NCI-H2081 treated with DMSO at 0.1 percent for 48 hours (cell line): ENCODE measurements at places on chromosomes 12 and 14.

DNA sequence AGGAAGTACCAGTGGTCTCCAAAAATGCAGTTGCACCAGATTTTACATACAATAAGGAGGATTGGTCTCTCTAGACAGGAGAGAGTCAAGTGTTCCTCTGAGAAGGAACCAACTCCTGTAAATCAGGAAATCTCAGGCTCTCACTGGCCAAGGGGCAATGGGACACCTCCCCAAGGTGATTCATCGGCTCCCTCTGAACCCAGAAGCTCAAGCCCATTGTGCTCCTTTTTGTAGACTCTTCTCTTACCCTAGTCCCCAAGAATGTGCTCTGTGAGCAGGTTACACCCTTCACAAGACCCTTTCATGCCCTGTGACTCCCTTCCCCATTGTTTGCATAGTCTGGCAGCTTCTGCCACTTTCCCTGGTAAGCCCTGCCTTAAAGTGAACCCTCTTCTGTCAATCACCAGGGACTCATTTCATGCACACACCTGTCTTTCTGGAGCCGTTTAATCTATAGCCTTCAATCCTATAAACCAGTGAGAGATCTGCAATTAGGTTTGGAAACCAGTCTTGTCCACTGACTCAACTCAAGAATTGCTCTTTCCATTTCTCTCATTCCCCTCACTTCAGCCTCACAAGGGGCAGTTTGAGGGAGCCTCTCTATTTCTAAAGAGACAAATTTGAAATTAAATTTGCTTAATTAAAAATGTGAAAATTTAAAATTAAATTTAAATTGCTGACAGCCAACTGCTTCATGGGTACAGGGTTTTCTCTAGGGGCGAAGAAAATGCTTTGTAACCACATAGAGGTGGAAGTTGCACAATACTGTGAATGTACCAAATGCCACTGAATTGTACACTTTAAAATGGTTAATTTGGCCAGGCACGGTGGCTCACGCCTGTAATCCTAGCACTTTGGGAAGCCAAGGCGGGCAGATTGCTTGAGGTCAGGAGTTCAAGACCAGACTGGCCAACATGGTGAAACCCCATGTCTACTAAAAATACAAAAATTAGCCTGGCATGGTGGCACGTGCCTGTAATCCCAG, 38.3 kb upstream of the LTA4H start:
- no peak for DNase-seq

GRCh38 chr12:52380271-52380694, 5.2 kb downstream of the KRT84 start:
- no peak for DNase-seq

DNA sequence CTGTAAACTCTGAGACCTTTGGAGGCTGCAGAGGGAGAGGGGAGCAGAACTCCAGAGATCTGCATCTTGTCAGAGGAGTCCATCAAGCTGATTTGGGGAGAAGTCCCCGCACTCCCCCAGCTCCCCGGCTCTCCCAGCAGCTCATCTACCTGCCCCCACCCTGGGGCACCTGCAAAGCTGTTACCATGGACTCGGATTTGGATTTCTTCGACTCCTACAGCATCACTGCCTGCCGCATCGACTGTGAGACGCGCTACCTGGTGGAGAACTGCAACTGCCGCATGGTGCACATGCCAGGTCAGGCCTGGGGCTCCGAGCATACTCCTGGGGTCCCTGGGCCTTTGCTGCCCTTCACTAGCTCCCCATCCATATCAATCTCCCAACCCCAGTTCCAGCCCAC, 6.9 kb upstream of the SMARCD1 start:
- DNase-seq, result no peak

- DNase-seq, result no peak
Observed at GRCh38 chr14:37048666-37049071, 123.7 kb downstream of the SLC25A21 start.

DNA sequence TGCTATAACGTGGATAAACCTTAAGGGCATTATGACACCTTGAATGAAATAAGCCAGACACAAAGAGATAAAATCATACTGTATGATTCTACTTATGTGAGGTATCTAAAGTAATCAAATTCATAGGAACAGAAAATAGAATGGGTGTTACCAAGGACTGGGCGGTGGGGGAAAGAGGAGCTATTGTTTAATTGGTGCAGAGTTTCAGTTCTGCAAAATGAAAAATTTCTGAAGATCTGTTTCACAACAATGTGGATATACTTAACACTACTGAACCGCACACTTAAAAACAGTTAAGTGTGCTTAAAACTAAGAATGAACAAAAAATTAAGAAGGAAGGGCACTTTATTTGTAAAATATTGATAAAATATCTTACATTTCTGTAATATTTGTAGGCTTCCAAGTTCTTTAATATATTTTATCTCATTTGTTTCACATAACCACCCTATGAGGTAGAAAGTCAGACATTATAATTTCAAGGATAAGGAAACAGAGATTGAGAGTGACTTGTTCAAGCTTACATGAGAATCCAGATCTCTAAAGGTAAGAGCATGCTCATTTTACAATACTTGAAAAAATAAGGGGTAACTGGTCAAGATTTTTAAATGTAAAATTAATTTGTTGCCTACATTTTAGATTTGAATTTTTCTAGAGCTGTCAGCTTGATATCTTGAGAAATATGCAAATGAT, 14.9 kb downstream of the LTA4H start:
- no peak for DNase-seq

DNA sequence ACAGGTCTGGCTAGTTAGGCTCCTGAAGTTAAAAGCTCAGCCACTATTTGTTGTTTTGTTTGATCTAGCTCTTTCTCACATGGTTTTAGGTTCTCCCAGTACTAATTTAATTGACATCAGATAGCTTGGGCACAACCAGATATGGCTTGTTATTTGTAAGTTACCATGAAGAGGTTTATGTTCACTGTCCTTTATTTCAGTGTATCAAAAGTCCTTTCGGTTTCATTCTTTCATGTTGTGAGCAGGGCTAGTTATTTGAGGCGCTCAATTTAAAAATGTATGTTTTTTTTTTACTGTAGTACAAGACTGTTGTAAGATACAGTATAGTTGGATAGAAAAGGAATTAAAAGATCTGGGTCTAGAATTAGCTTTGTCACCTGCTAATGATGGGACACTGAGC, 7.0 kb downstream of the GPX2 start:
- DNase-seq, result no peak

- DNase-seq, result no peak
Observed at GRCh38 chr12:70367258-70368141, 1.4 kb downstream of the KCNMB4 start.

- DNase-seq, result no peak
Observed at GRCh38 chr14:103391048-103391447, 5.8 kb downstream of the MARK3 start.

DNA sequence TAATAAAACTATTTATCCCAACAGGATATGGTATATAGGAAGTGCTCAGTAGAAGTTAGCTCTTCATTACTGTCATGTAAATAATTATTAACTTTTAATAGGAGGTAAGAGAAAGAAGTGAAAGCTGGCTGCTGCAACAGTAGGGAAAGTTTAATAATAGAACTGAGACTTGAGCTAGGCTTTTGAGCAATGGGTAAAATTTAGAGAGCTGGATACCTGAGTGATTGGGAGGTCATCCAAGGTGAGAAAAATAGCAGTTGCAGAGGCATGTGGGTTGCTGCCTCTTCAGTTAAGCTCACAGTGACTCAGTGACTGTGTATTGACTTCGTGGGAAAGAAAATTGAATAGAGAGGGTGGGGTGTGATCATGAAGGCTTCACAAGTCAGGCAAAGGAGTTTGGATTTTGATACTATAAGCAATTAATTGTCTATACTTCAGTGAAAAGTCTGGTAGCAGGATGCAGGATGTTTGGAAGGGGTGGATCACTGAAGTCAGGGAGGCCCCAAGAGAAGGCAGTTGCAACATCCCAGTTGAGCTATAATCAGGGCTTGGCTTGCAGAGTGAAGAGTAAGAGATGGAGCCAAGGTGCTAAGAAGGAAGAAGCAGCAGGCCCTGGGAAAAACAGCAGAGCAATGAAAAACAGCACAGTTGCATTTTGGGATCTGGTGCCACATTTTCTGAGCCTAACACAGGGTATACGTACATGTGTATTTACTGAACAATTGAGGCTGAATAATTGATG, 172.0 kb upstream of the FRMD6 start:
- DNase-seq, result no peak

- DNase-seq, result no peak
Observed at GRCh38 chr12:130817804-130818203, 21.2 kb downstream of the STX2 start.
